ENCODE measurements at places on chromosomes 7 and 10.

DNA sequence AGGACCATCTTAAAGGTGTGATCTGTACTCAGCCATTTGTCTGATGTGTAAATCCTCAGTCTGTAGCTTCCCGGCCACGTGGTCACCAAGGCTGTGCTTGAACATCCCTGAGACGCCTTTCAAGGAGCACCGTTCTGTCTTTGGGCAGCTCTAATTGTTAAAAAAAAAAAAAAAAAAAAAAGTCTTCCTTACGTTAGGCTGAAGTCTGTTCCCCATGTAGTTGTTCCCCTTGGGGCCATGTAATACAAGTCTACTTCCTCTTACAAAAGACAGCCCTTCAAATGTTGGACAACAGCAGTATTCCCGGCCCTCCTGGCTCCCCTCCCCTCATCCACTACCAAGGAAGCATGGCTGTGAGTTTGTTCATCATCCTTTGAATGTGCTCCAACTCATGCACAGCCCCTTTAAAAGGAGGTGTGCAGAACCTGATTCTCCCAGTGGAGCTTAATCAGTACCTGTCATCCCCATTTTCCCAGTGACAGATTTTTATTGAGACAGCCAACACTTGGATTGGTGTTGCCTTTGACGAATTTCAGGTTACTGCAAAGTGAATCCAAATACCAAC lies 392.2 kb upstream of the GALNT17 start:
- no peak for DNase-seq

- no peak for DNase-seq
These were observed 50.3 kb downstream of the ATXN7L1 start for GRCh38 chr7:105826143-105826542.

GRCh38 chr10:69416695-69417094 lies at the start of gene TACR2:
Gene TACR2, minus strand, starts transcription at chr10:69416918. Its CDS starts 595 bp downstream, at chr10:69416323.
- DNase-seq = no peak

- DNase-seq = no peak
These were observed 190.9 kb downstream of the BMPER start for GRCh38 chr7:34096198-34096651.

DNA sequence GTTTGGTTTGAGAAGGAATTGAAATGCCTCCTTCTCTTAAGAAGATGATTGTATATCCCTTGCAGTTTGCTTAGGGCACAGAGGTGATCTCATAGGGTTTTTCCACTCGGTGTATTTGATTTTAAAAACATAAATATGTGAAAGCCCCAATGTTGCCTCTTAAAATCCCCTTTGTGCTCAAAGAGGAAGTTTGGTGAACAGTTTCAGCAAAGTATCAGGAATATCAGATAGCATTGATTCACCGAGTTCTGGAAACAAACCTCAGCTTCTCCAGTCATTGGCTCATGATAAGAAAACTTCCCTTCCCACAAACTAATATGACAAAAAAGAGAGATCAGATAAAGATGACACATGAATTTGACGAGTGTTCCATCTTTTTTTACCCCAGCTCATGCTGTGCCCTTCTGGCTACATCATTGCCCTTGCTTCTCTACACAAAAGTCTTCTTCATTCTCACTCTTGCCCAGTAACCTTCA lies 20.1 kb upstream of the SMNDC1 start:
- no peak for DNase-seq

DNA sequence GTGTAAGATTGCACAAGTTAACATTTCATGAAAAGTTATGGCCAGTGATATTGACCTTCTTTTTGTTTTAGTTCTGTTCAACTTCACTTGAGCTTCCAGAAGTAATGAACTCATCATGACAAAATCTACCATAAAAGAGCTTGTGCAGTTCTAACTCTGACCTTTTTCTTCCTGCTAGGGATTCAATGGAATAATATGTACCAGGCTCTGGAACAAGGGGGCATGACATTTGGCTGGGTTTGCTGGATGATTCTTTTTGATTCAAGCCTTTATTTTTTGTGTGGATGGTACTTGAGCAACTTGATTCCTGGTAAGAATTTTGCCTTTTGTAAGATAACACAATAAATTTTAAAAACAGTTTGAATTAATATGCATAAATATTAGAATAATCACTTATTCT lies 205.0 kb downstream of the ABCA13 start:
- no peak for DNase-seq

DNA sequence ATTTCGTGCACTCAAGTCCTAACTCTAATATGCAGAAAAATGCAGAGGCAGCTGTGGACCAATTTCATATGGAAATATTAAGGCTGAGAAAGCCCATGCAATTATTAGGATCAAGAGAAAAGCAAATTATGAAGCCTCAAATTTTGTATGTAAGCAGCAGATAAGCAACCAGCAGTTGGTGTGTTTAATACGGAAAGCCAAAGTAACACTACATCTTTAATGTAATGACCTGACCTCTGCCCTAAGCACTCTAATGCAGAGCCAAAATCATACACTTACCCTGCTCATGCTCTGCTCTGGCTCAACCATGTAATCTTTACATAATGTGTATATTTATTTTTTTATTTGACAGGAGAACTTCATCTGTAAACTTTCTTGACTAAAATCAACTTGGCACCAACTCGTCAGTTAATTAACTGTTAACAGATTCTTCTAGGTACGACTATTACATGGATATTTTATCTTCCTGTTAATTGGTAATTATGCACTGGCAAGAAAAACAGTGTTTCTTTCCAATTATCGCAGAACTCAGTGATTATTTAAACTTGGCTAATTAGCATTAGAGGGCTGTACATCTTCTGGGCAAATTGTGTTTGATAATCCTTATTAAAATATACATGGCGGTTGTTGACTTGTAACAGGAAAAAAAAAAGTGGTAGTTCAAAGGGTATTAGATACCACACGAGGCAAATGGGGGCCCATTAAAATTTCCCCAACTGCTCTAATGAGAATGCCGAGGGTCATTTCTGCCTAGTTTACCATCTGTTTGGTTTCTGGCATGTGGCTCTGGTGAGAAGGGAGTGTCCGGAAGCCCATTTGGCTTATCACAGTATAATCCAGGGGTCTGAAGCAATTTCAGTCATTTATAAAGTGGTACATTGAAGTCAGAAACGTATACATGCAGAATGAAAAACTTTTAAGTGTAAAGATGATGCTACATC lies 94.5 kb downstream of the RELN start:
- no peak for DNase-seq

GRCh38 chr10:16986406-16987205 lies 143.0 kb downstream of the CUBN start:
- no peak for DNase-seq

GRCh38 chr7:122304319-122304975 lies at the start of gene FEZF1:
Gene FEZF1, minus strand, starts transcription at chr7:122304750. Its CDS starts 313 bp downstream, at chr7:122304437.
- DNase-seq = no peak

GRCh38 chr7:91046322-91047089 lies 217.7 kb upstream of the FZD1 start:
- DNase-seq = no peak

DNA sequence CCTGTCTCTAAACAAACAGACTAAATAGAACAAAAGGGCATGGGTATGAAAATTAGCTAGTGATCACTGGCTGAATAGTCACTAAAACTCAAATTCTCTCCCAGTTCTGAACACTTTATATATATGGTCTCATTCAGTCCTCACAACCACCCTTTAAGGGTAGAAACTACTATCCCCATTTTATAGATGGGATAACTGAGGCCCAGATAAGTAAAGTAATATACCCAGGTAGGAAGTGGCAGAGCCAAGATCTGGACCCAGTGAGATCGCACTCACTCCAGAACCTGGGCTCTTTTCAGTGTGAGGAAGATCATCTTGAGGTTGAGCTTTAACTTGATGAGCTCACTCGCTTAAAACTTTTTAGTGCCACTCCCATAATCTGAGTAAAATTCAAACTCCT lies 4.5 kb downstream of the PSTK start:
- no peak for DNase-seq

DNA sequence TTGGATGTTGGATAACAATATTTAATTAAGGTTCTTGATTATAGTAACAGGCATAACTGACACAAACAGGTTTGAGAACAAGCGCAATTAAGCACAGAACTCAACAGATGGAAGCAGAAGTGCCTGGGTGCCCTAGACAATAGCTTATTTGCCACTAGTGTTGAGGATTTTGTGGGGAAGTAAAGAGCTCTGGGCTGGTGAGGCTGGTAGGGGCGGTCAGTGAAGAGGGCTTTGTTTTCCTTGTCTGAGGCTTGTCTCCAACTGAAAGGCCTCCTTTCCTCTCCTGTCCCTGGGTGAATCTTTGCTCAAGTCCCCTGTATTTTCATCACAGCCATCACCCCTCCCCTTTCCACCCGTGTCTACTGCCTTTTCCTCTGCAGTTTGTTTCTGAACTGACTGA lies 104.6 kb downstream of the KAT6B start:
- DNase-seq = no peak

- DNase-seq = no peak
These were observed 41.1 kb downstream of the FAM20C start for GRCh38 chr7:233249-234035.

- no peak for DNase-seq
These were observed 57.4 kb upstream of the CASD1 start for GRCh38 chr7:94452239-94452638.

DNA sequence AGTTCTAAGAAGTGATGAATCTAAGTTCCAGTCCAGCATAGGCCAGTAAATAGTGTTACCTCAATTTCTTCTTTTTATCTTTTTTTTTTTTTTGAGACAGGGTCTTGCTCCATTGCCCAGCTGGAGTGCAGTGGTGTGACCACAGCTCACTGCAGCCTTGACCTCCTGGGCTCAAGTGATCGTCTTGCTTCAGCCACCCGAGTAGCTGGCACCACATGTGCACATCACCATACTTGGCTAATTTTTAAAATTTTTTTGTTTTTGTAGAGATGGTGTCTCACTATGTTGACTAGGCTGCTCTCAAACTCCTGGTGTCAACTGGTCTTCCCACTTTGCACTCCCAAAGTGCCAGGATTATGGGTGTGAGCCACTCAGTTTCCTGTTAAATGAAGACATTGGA lies 126.6 kb upstream of the LYZL2 start:
- no peak for DNase-seq

Data from activated CD4-positive, alpha-beta T cell treated with anti-CD3 and anti-CD28 coated beads for 4 hours (primary cell).